ENCODE measurements at places on chromosomes 13 and 19.

- no peak for DNase-seq
These were observed 2452.1 kb downstream of the PCDH9 start for GRCh38 chr13:64778002-64778401.

DNA sequence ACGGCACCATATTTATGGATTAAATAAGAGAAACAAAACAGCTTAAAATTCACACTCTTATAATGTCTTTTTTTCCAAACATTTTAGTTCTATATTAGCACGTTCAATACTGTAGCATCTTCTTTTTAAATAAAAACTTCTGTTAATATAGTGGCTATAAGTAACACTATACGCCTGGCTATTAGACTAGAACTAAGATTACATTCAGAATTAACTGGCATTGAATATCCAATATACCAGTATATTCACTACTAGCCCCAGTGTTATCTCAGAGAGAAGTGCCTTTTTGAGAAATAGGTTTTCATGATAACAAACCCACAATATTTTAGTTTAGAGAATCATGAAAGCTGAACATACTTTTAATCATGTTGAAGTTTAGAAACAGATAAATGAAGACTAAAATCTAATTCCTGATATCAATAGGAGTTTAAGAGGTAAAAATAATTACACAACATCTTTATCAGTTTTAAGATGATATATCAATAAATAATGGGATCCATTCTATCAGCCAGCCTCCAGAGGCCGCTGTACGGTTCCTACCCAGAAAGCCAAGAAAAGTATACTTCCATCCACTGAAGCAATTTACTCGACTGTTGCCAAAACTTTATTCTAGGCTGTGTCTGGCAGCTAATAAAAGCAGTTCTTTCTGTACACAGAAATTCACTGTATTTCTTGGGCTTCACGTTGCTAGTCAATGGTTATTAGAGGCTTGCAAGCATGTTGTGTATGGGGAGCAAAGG, 1113.4 kb upstream of the MIR17HG start:
- DNase-seq = no peak

GRCh38 chr19:46324277-46324676, 22.6 kb upstream of the PPP5C start:
- DNase-seq = no peak

DNA sequence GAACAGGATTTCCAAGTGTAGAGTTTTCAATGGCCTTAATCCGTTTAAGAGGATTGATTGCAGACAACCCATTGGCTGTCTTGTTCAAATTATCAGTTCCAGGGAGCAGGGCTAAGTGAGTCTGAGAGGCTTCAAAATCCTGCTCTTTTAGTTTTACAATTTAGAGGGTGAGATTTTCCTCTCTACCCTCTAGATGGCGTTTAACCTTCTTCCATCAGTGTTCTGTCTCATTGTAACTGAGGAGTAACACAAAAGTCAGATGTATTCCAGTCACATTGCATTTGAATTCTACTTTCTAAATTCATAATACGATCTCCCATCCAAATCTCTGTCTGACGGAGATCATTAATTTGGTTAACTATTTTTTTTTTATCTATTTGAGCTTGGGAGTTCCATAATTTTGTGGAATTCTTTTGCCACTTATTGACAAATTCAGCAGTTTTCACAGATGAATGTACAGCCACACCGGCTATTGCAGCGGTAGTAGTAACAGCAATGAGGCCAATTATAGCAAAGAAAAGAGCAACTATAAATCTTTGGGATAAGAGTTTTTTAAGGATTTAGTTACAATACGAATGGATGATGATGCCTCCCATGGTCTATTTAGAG, 7.8 kb upstream of the C19orf84 start:
- DNase-seq = peak; percentile 82

DNA sequence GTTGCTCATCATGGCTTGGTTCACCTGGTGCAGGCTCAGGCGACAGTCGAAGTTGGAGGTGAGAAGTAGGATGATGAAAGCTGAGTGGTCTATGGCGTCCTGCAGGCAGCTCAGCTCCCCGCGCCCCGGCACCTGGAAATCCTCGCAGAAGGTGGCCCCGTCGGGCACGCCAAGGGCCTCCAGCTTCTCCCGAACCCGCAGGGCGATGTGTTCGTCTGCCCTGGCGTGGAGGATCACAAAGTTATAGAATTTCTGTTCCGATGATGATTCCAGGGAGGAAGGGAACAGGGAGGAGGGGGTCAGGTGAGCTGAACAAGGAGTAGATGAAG, 14.6 kb downstream of the TICAM1 start:
- DNase-seq = no peak

DNA sequence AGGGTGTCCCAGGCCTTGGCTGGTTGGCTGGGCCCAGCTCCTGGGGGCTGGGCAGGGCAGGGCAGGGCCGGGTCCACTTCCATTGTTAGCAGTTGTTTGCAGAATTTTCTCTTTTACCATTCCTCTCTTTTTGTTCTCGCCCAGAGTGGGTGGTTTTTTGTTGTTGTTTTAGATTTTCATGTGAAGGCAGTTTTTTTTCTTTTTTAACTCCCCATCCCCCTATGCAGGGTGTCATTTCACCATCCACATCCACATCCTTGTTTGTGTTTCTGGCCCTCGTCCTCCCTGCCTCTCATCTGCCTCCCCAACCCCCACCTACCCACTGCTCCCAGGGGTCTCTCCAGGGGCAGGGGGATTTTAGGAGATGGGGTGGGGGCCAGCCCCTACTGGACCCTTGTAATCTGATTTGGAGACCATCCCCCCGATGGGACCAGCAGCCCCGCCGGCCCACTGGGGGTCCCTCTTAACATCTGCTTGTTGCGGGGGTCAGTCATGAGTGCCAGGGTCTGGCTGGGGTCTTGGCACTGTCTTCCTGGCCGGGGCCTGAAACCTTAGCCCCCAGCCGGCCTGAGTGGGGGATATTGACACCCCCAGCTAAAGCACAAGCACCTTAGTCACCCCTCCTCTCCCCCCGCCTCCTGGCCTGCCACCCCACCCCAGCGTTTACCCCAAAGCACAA, 10.4 kb downstream of the STX10 start:
- DNase-seq = no peak

GRCh38 chr13:103403814-103404213, 337.6 kb upstream of the SLC10A2 start:
- DNase-seq = no peak

GRCh38 chr13:23771956-23772355, 117.2 kb downstream of the MIPEP start:
- no peak for DNase-seq

GRCh38 chr13:41345914-41346589, 35.0 kb downstream of the NAA16 start:
- no peak for DNase-seq

- DNase-seq = peak; percentile 94
These were observed 28.9 kb downstream of the AP2S1 start for GRCh38 chr19:46821512-46822409.

GRCh38 chr19:36049080-36049698, 4.9 kb downstream of the THAP8 start:
- DNase-seq = no peak

DNA sequence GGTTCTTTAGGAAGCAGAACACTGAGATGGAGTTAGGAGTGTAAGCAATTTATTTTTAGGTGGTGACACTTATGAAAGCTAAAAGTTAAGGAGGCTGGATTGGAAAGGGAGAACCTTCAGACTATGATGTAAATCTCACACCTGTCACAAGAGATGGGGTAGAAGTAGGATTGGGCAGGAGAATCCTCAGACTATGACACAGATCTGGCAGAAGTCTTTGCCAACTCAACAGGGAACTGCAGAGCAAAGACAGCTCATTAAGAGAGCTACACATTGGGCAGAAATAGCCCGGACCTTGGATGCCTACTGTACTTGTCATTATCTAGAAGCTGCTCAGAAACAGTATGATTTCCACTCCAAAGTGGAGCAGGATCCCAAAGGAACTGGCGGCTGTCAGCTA, 134.4 kb downstream of the DNAJC15 start:
- no peak for DNase-seq

GRCh38 chr19:35194012-35194984, 34.2 kb downstream of the FAM187B start:
- no peak for DNase-seq

GRCh38 chr19:42306646-42307045, 4.2 kb upstream of the PAFAH1B3 start:
- DNase-seq = no peak

DNA sequence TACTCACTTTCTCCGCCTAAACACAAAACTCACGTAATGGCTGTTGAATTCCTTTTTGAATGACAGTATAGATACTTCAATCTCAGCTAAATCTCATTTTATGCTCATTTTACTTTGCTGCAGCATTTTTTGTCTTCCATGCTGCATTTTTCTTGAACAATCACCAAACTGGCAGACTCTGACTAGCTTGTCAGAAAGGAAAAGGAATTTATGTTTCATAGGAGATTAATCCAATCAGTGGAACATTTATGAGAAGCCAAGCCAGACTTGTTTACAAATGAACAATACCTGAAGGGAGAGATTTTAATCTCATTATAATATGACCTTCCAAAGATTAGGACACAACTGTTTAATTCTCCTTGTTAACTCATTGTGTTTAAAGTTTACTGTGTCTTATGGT, 1044.3 kb downstream of the DIAPH3 start:
- DNase-seq = no peak

- no peak for DNase-seq
These were observed 5.6 kb downstream of the ZDHHC20 start for GRCh38 chr13:21453387-21454081.

DNA sequence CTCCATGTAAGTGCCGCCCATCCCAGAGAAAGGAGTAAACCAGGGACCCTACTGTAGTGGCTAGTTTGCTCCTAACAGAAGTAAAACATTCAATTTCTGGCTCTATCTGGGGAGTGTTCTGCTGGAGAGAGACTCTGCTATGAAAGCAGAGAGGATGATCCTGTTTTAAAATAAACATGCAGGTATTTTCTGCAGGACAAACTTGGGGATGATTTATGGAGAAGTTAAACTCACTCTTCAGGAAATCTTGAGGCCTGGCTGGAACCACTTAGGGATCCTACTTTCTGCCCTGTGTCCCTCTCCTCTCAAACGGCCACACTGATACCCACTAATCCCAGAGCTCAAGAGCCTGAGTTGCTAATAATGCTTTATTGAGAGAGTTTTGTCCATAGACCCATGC, 281.1 kb downstream of the DNAJC15 start:
- DNase-seq = no peak

DNA sequence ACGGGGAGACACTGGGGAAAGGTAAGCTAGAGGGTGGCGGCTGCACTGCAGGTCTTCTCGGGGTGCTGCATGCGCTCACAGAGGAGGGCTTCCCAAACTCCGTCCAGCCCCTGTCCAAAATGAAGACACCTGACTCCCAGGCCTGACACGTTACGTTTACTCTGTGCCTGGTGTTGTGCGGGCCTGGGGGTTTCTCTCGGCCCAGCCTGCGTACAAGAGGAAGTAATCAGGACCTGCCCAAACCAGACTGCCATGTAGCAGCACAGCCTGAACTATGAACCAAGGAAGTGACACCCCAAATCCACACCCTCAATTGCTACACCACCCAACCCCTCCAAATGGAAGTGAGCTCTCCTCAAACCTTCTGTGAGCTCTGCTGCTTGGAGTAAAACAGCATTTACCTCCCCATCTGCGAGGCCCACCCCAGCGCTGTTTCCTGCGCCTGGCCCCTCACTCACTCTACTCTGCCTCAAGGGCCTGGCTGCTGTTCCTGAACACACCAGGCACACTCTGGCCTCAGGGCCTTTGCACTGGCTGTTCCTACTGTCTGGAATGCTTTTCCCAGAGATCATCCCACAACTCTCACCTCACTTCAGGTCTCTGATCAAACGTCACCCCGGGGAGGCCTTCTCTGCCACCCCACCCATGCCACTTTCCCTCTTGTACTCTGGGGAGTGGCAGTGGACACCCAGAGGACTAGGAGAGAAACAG, 3.0 kb downstream of the HSPBP1 start:
- no peak for DNase-seq

DNA sequence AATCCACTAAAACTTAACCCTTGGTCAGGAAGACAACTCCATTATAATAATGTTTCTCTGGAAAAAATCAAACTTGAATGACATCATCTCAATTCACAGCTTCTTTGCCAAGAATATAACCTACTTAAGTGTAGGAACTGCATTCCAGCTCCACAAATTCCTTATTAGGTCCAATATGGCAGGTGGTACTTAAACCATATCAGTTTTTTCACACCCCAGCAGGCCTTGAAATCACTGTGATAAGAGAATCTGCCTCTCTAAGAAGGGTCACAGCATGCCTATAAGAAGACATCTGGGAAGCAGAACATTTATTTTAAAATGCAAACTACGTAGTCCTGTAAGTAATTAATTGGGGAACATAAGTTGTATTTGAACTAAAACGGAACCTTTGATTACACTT, 687.8 kb downstream of the DIAPH3 start:
- no peak for DNase-seq

DNA sequence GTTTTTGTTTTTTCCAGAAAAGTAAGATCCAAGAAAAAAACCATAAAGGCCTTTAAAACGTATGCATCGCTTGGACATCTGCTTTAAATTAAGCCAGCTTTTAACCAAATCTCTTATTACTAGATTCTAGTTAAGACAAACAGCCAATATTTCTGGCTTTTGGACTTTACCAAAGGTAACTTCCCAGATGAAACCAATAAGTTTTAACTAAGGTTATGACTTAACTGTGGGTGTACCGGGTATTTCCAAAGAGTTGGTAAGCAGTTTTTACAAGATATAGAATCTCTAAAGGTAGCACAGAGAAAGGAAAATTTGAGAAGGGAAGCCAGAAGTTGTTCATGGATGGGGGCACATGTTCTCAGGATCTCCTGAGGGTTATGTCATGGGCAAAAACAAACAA, 34.0 kb downstream of the CEACAM1 start:
- no peak for DNase-seq

DNA sequence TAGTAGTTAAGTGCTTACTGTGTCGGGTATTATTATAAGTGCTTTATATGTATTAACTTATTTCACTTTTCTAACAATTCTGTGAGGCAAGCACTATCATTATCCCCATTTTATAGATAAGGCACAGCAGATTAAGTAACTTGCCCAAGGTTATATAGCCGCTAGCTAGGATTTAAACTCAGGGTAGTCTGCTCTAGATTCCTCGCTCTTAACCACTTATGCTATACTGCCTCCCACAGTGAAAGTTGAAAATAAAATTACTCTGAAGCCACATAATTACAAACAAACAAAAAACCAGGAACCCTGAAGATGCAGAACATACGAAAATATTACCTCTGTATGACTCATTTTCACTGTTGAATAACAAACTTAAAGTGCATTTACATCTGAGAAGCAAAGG, 3.9 kb downstream of the TEX30 start:
- no peak for DNase-seq

DNA sequence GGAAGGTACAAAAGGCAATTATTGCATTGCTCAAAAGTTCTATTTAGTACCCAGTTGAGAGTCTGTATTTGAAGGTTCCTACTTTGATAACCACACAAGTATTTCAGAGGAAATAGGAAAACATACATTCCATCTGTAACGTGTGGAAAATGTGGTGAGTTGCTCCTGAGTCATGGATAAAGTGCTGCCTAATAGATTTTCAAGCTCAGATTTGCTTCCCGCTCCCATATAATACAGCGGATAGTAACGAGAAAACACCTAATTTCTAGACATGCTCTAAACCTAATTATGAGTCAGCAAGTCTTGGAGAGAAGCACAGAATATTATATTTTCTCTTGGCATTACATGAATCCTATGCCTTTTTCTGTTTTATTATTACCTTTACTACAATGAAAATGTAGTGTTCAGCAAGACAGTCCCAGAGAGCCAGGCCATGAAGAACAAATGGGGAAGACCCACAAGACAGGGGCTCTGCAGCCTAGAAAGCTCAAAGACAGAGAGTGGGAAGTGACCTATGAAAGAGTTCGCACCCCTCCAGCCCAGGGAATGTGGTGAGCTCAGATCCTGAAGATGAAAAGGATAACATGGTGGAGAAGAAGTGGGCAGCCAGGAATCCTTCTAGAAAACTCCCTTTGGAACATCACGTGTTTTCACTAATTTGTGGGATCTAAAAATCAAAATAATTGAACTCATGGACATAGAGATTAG, 116.1 kb downstream of the STARD13 start:
- no peak for DNase-seq
